CD4-positive, alpha-beta memory T cell (primary cell): ENCODE measurements at places on chromosomes 4 and X.

- no peak for DNase-seq
These were observed 99.9 kb upstream of the RAPGEF2 start for GRCh38 chr4:159002950-159003349.

DNA sequence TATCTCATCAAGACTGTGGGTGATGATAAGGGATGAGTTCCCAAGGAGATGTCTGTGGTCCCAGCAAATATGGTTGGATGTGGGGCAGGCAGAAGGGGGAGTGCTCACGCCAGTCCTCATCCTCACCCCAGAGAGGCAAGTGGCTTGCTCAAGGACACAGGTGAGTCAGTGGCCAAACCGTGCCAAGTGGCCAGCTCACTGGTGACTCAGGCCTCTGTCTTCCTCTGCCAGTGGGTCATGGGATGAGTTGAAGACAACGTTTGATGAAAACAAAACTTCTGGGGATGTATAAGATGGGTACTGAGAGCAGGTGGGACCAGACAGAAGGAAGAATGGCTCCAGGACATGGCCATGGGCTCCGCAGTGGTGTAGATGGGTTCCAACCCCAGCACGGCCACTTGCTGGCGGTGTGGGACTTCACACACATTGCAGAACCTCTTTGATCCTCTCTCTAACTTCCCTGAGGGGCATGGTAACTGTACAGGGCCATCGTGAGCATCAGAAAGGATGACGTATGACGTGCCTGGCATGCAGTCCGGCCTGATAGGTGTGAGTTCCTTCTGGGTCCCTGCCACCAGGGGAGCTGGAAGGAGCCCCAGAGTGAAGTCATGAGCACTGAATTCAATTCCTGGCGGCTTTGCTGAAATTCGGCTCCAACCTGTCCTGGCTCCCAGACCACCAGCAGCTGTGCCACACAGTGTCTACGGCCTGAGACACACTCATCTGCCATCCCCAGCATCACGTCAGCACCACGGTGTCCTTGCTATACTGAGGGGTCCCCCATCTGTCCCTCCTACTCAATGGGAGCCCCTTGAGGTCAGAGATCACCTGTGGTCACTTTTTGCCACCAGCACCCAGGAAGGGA, 41.3 kb upstream of the GPR78 start:
- DNase-seq, result no peak

DNA sequence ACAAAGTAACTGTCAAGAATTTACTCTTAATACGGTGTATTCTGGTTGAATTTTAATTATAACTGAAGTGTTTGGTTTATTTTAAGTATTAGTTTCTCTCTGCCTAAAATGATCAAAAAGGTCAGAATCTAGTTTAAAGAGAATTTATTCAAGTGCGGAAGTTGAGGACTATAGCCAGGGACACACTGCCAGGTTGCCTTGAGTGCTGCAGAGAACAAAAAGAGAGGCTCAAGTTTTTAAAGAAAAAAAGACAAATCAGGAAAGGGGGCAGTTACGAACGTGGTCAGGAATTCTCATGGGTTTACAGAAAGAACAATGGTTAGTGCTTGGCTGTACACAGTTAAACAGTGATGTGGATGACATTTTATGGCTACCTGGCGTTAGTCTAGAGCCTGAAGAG, 81.3 kb downstream of the SNX25 start:
- no peak for DNase-seq

- DNase-seq, result no peak
These were observed 9.5 kb downstream of the XPNPEP2 start for GRCh38 chrX:129748305-129748704.

DNA sequence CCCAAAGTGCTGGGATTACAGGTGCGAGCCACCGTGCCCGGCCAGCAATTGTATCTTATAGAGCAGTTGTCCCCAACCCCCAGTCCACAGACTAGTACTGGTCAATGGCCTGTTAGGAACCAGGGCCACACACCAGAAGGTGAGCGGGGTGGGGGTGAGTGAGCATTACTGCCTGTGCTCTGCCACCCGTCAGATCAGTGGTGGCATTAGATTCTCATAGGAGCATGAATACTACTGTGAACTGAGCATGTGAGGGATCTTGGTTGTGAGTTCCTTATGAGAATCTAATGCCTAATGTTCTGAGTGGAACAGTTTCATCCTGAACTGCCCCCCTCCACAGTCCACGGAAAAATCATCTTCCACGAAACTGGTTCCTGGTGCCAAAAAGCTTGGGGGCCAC, 328.0 kb upstream of the BOD1L1 start:
- DNase-seq, result no peak

- DNase-seq, result no peak
These were observed 770 bp downstream of the SMAD1 start for GRCh38 chr4:145482209-145483037.

DNA sequence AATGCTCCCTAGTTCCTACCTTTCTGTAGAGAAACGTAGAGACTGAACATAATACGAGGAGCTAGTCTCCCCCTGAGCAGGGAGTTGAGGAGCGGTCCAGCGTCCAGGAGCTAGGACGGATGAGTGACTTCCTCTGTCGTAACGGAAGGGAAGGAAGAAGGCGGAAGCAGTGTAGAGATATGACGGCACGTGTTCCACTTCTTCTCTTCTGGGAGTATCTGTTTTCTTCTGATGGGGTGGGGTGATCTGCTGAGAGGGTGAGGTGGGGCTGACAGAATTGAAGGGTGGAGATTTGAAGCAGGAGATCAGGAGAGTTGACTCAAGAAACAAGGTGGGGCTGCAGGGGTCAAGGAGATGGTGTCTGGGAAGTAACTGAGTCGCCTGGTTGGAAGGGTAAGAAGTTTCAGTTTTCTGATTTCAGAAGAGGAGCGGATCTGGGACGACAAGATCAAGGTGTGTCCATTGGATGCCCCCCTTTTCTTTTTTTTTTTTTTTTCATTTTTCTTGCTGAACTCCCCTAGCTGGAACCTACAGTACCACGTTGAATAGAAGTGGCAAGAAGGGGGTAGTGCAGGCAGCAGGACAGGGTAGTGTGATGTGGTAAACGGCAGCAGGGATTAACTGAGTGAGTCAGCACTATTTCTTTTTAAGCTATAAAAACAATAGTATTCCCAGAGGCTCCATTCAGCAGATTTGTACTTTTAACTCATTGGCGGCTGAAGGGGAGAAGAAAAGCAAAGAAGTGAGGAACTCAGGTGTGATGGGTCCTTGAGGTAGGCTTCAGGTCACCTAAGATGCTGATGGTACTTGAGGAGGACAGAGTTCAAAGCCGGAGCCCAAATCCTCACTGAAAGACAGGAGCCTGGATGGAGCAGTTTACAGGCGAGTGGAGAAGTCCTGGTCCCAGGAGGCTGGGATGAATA, 50.8 kb upstream of the SETD7 start:
- DNase-seq, result no peak

DNA sequence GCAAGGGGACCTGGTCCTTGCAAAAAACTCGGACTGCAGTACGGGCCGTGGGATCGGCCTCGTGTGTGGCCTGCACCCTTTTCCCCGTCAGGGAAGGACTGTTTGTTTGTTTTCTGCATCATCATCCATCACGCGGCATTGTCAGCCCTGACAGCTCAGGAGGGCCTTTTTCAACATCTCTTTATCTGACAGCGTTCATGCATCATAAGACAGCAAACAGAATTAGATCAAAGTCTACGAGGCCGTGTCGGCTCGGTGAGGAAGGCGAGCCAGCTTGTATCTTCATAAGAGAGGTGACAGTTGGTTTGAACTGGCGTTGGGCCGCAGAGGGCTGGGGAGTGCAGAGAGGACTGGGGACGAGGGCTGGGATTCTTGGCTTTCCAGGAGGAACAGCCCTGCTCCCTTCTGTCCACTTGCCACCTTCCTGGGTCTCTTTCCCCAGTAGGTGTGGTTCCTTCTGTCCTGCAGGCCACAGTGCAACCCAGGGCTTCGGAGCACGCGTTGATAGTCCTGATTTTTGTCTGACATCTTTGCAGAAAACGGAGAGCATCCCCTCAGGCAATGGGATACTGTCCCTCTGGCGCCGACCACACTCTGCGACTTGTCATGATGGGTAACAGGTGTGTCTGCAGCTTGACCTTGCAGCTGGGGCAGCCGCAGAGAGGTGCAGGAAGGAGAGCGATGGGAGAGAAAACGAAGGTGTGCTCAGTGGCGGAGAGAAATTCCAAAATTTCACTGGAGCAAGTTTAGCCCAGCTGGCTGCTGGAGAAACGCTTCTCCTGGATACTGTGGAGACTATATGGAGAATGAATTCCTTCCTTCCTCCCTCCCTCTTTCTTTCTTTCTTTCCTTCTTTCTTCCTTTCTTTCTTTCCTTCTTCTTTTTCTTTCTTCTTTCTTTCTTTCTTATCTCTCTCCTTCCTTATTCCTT, 104.0 kb upstream of the SHOX start:
- DNase-seq, result peak; percentile 5

GRCh38 chrX:21469071-21469470, 94.9 kb downstream of the CNKSR2 start:
- no peak for DNase-seq

- DNase-seq, result no peak
These were observed 32.2 kb upstream of the SLIT2 start for GRCh38 chr4:20219521-20219920.

DNA sequence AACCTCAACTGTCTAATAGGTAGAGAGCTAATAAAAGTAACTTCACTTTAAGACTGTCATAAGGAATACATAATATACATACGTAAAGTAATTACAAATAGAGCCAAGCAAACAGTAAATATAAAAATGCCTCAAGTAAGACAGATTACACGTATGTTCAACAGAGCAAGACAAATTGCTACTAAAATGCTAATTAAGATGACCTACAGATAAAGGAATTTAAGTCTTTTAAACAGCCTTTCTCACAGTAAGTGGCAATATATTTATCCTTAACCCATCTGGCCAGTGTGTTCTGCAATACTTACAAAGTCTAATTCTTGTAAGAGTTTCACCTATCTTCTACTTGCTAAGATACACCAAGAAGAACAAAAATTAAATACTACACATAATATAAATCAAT, 12.7 kb downstream of the G3BP2 start:
- no peak for DNase-seq

GRCh38 chr4:5964030-5964429, 54.2 kb downstream of the C4orf50 start:
- DNase-seq, result no peak

DNA sequence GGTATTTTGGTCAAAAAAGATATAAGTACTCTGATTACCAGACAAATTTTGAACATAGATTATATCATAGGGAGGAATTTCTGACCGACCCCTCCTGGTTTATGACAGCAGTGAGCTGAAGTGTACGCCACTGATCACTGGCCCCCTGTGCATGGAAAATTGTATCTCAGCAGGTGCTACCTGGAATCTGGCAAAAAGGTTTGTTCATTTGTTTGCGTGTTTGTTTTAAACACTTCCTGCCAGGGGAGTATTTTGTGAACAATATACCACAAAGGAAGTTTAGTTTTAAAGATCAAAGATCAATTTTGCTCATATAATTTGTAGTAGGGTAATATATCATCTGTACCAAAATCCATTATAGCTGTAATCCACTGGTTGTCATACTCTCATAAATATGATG, 219.7 kb upstream of the TENM3 start:
- DNase-seq, result no peak

DNA sequence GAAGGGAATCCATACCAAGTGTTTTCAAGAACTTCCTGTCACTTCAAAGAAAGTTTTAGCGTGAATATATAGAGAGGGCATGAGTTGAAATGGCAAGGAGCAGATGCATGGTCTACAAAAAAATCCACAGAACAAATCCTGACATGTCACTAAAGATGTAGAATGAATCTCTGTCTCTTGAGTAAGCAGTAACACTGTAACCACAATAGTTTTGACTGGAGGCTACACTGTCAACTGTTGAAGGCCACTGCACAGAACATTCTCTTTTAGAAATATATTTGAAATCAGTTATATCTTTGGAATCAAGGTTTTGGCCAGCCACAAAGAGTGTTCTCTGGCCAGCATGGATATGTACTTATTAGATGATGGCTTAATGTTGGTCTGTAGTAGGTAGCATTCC, 83.8 kb downstream of the VCX3B start:
- DNase-seq, result no peak

- peak; percentile 66 for DNase-seq
These were observed 50.5 kb downstream of the RHOH start for GRCh38 chr4:40247350-40247749.

- no peak for DNase-seq
These were observed 189.3 kb downstream of the DHRSX start for GRCh38 chrX:2311501-2311900.

GRCh38 chr4:6900181-6900812, 9.3 kb upstream of the TBC1D14 start:
- no peak for DNase-seq

DNA sequence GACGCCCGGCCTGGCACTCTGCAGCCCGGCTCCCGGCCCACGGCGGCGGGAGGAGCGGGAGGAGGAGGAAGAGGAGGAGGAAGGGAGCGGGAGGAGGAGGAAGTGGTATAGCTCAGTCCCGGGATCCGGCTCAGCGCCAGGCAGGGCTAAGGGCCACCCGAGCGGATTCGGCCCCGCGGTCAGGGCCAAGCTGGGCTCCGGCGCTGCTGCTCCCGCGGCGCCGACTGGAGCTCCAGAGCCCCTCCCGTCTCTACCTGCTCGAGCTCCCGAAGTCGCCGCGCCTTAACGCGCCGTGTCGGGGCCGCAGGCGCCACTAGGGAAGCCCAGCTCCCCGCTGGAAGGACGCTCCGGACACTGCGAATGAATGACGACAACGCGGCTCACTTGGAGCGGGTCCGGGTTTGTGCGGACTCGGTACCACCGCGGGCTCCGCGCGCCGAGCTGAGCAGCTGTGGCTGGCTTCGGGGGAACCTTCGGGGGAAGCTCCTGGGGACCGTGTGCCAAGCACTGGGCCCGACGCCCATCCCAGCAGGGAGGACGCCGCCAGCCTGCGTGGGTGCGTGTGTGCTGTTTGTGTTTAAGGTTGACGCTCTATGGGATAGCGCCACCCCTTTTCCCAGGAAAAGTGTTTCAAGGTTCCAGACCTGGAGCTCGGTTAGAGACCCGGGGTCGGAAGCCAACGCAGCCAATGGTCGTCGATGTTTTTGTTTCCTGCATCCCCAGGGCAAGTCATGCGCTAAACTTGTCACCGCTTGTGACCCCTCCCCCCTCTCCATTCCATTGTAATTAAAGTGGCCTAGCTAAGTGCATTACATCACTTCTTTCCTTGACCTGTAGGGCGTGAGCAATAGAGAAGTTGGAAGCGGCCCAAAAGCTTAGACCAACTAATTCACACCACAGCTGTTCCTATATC, at the start of gene TBC1D9:
TBC1D9 (minus strand) TSS at position 67 of the 913 bp plus-strand sequence. CDS start 340 bp downstream, outside the sequence.
- DNase-seq, result no peak

DNA sequence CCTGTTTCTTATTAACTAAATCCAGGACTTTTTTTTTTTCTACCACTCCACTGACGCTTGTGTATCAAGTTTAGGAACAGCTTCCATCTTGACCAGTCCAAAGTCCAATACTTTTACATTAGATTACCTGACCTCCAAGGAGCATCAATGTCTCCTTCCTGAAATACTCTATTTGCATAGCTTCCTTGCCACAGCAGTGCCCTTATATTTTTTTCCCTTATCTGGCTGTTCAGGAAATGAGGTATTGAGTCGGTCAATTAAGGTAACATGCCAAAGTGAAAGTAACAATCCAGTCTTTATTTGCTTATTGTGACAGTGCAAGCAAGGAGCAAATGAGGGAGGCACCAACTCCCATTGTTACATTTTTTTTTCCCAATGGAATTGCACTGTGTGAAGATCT, 730.8 kb upstream of the NDST4 start:
- no peak for DNase-seq
